ENCODE measurements at places on chromosomes 4 and X.

- no peak for DNase-seq
These were observed 98.9 kb downstream of the EVC2 start for GRCh38 chr4:5609306-5610007.

DNA sequence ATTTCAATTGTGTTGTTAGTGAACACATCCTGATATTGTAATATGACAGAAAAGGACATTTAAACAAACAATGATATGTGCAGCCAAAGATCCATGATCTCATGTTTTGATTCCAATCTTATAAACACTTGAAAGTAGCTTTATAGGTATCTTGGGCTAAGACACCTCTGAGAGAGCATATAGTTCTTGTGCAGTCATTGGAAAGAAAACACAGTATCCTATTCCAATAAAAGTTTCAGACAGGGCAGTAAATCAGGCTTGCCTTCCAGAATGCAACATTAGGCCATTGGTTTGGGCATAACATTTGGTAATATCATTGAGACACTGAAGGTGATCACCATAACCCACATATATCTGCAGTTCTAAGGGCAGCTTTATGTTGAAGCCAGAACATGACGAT lies 188.3 kb upstream of the HCCS start:
- DNase-seq: no peak

DNA sequence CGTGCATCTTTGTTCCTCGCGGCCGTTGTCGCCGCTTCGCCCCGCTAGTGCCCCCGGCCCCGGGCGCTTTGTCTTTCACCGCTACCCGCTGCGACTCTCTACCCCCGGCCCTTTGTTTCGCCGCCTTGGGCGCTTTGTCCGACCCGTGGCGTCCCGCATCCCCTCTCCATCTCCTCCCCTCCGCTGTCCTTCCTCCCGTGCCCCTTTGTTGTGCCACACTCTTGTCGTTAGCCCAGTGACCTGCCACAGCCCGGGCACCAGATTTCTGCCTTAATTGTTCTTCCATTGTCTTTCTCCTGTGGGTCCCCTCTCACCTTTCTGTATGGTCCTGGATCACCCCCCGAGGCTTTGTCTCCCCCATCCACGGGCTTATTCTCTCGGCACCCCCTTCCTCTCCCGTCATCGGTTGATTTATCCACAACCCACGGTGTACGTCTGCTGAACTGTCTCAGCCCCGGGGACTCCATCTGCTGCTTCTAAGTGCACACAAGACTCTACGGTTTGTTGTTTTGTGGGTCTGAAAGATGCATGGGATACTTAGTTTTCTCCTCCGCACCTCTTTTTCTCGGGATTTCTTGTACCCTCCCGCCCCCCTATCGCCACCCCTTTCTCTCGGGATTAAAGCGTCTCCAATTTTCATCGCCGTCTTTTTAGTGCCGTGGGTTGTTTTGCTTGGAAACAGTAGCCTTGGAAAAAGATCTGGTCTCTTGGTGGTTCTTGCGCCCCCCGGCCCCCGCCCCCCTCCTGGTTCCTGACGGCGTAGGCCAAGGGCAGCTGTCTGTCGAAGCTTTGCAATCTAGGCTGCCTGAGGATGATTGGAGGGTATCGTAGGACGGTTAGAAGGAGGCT lies 783 bp downstream of the RBPJ start:
- DNase-seq: no peak

- no peak for DNase-seq
These were observed 27.1 kb upstream of the ALB start for GRCh38 chr4:73376976-73377375.

- DNase-seq: peak; percentile 44
These were observed 23.7 kb upstream of the FAM47B start for GRCh38 chrX:34918856-34919255.

- DNase-seq: no peak
These were observed 122.0 kb downstream of the HS6ST2 start for GRCh38 chrX:132836471-132836870.
